ENCODE measurements at places on chromosomes 7 and 10. TPM values are rescaled to one million over a fixed set of nuclear protein-coding genes. Genes with fewer than 3 reads are reported as not detected.

The NUTM2A gene
- 2.3 TPM for total RNA-seq

The ZNF853 gene
- total RNA-seq: 28.8 TPM

The TCERG1L gene
- 9.0 TPM for total RNA-seq

The HYAL4 gene
- total RNA-seq: not detected

The VGF gene
- total RNA-seq: 33.2 TPM

The HSPA12A gene
- total RNA-seq: 41.1 TPM

The TMEM225B gene
- 0.23 TPM for total RNA-seq

The OR6B1 gene
- not detected for total RNA-seq
